ENCODE measurements at places on chromosomes 16 and 17.

GRCh38 chr17:19747829-19748806 lies at the start of gene ALDH3A1:
ALDH3A1 (minus strand) TSS chr17:19748298; CDS start chr17:19745129, 3,169 bp downstream.
- no peak for DNase-seq

DNA sequence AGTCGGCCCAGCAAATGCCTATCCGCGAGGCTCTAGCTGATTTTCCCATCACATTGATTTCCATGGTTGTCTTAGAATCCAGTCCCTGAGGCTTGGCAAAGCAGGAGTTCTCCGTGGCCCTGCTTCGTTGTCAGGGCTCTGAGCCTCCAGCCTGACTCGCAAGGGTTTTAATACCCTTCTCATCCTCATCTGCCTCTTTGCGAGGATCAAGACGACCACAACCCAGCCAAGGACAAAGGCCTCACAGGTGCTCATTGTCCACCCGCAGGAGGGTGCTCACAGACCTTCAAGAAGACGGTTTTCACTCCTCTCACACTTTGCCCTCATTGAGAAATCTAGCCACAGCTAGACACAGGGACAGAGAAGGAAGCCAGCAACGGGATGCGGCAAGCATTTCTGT lies 610.8 kb downstream of the KCNJ18 start:
- DNase-seq, result no peak

GRCh38 chr17:39751016-39751543 lies 13.3 kb downstream of the GRB7 start:
- DNase-seq, result no peak

GRCh38 chr16:69663846-69664245 lies 62.5 kb downstream of the NQO1 start:
- DNase-seq, result no peak

GRCh38 chr16:57984443-57985203 lies 13.7 kb upstream of the CNGB1 start:
- DNase-seq, result no peak

GRCh38 chr17:79707931-79708891 lies 22.5 kb upstream of the ENPP7 start:
- DNase-seq, result no peak

DNA sequence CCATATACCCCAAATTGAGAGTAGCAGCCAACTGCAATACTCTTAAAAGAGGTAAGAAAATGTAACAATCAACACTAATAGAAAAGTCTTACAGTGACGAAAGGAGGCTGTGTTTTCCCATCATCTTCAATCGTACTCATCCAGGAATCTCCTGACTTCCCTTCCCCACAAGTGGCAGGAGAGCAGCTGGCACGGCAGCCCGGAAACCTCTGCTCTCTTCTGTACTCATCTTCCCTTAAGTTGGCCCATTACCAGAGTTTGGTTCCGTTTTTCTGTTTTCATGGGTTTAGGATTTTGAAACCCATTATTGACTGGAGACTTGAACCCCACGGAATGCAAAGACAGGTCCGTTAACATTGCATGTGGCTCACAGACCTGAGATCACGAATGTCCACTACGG lies 11.7 kb upstream of the CD300H start:
- DNase-seq, result no peak

DNA sequence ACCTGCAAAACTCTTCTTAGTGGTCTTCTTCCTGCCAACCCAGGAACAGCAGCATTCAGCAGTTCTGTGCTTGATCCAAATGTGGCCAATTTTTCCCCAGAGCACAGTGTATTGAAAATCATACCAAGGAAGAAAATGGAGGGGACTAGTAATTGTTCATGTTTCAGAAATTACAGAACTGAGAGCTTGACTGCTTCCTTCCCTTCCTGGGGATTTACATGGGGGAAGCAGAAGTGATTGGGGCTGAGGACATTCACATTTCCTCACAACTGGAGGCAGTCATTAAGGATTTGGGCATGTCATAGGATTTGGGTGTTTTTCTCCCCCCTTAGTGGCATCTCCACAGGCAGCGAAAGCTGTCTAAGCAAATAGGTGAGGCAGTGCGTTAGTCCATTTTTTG lies 19.7 kb downstream of the CIITA start:
- no peak for DNase-seq

- DNase-seq, result peak; percentile 64
Observed at GRCh38 chr17:65627891-65628643, 66.6 kb upstream of the AXIN2 start.

DNA sequence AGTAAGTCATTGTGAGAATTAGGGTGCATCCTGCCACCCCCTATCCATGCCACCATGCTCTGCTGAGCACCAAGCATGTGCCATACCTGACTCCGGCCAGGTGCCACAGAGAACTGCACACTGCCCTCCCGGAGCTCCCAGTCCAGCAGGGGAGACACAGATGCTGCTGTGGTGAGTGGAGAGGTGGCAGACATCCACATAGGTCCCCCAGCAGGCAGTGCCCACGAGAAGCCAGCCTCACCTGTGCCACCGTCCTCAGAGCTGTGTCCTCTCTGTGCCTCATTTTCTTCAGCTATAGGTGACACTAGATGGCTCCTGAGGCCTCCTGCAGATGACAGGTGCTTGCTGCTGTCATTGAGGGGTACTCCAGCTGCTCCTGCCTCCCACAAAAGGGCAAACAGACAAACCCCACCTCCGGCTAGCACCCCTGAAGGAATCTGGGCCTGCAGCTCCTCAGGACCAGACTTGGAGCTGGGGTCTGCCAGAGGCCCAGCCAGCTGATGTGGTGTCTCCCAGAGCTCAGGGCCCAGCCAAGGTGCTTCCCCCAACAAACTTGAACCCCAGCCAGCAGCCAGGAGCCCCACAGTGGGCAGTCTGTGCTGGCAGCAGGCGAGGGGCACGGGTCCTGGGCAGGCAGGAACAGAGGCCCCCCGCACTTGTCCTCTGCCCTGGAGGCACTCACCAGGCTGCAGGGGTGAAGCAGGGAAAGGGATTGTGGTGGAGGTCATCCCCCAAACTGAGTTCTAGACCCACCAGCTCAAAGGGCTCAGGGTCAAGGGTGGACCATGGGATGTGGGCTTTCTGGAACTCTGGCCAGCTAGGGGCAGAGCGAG lies 17.1 kb downstream of the FOXJ1 start:
- DNase-seq, result no peak

- DNase-seq, result peak; percentile 38
Observed at GRCh38 chr16:23145608-23146007, 3.6 kb downstream of the USP31 start.

DNA sequence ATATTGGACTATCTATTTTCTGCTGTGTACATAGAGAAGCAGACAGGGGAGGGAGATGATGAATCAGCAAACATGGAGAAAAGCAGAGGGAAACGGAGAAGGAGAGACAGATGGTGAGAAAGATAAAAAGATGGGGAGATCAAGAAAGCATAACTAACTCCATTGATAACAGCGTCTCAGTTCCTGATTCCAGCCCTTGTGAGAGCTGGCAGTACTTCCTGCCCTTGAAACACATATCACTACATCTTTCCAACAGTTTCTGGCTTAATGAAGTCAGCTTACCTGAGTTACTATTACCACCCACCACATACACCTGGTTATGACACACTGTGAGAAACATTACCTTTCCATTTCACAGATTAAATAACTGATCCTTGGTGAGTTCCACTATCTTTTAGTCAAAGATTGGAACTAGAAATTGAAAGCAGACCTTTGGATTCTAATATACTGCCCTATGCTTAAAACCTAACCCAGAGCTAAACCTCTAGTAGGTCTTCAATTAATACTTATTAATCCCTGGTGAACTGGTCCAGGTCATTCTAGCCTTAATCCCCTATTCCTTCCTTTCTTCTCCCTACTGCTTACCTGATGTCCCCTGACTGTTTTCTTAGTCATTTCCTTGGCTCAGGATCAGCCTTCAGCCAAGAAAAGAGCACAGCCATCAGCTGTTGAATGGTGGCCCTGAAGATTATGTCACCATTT lies 346.6 kb upstream of the CCL2 start:
- DNase-seq, result no peak

- no peak for DNase-seq
Observed at GRCh38 chr17:82351254-82351712, 7.8 kb upstream of the TEX19 start.

DNA sequence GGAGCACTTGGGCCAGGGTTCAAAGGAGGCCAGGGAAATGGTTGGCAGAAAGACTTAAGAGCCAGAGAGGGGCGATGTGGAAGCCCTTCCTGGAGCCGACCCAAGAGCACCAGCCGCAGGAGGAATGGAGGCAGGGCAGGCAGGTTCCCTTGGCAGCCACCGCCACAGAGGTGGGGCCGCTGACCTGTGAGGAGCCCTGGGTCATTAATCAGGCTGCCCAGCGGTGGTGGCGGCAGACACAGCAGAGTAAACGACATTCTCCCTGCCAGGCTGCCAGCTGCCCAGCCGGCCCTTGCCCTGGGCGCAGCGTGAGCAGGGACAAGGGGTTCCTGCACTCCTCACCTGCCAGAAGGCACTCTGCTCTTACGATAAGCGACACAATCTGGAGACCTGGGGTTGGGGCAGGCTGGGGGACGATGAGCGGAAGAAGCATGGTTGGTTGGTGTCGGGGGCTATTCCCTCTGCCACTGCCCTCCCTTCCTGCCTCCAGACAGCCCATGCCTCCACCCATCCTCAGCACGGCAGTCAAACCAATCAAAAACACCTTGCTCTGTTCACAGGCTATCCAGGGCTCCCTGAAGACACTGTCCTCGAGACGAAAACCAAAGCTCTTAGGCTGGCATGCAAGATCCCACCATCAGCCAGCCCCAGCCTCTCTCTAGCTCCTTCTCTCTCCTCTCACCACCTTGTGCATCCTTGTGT lies 40.9 kb downstream of the PLXDC1 start:
- DNase-seq, result no peak

DNA sequence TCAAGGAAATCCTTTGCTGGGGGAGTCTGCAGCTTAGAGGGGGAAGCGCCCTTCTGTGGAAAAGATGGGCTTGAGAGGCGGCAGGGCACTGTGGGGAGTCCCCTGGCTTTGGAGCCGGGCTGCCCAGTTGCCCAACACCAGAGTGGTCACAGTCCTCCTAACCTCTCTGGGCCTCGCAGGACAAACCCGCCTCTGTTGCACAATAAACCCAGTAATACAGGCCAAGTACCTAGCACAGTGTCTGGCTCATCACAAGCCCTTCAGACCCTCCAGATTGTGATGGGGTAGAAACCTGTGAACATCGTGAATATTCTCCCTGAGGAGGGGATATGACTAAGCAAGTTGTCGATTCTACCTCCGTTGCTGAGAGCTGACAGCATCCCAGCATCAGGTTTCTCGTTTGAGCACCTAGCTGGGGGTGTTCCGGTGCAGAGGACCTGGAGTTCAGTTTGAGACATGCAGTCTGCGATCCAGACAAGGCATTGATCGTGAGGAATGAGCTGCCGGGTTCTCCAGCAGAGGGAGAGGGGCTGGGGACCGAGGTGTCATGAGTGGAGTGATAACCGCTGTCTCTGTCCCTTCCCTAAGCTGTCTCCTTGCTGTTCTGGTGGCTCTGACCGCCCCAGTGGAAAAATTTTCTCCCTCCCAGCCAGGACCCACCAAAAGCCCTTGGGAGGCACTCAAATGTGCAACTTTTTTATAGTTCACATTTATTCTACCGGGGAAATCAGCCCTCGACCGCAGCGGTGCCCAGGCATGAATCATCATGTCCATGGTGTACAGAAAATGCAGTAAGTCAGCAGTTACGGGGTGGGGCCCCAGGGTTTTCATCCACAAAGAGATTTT lies 161.9 kb downstream of the WSCD1 start:
- DNase-seq, result peak; percentile 52

GRCh38 chr17:82457073-82457928 lies 1.2 kb upstream of the NARF start:
- DNase-seq, result no peak

DNA sequence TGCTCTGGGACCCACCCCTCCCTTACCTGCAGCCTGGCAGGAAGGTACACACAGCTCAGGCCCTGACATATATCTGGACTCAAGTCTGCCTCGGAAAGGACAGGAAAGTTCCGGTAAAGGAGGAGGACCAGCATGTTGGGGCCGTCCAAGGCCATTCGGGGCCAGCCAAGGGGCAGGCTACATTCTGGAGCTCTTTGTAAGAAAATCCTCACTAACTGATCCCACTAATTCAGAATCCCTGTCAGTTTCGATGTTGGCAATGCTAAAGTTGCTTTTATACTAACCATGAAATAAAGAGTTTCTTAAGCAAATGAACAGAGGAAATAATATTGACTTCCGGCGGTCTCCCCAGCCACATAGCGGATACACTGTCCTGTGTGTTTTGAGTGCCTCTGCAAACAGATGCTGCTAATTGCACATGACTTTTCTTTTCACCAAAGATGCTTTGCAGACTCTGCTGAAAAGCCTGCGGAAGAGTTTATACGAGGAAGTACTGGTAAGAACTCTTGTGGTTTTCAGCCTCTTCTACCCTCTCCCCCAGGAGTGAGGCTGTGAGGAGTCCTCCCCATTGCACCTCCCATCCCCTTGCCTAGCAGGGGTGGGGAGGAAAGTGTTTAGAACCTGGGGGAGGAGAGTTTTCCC lies 54.8 kb downstream of the PLXDC1 start:
- no peak for DNase-seq

GRCh38 chr17:27628376-27628775 lies 2.6 kb upstream of the LGALS9 start:
- DNase-seq, result no peak

GRCh38 chr17:12927541-12928425 lies 90.0 kb downstream of the ELAC2 start:
- no peak for DNase-seq

- DNase-seq, result no peak
Observed at GRCh38 chr17:80529904-80530292, 14.7 kb upstream of the RPTOR start.

DNA sequence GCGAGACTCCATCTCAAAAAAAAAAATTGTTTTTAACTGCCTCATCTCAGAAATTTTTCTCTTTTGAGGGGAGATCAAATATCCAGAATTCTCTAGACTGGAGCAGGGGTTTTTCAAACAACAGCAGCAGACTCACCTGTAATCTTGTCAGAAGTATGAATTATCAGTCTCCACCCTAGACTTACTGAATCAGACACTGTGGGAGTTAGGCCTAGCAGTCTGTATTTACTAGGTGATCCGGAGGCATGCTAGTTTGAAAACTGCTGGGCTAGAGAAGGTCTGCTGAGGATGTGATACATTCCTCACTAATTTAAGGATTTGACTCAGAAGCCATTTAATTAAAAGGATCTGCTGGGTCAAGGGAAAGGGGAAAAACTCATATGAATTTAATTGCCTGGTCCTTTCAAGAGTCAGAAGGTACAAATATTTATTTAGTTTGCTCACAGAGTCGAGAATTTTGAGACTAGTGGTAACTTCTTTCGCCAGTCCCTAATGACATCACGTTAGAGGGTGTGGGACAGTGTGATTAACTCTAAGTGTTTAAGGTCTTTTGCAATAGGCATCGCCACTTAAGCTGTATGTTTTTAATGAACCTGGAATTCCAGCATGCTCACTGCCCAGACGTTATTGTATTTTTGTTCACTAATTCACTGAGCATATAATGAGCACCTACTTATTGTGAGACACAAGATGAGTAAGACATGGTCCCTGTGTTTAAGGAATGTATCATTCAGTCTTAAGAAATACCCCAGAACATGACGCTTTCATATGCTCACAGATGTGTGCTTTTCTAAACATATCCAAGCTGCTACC lies 14.2 kb downstream of the ATP6V0A1 start:
- no peak for DNase-seq

GRCh38 chr17:14080847-14081251 lies 11.5 kb downstream of the COX10 start:
- no peak for DNase-seq

- DNase-seq, result peak; percentile 51
Observed at GRCh38 chr17:7004398-7005253, 7.8 kb upstream of the RNASEK start.

Measured in H54 (cell line).